ENCODE measurements at places on chromosomes 4 and X.
A peak's percentile ranks its signal among the peaks of the same experiment; 100 is the strongest.

DNA sequence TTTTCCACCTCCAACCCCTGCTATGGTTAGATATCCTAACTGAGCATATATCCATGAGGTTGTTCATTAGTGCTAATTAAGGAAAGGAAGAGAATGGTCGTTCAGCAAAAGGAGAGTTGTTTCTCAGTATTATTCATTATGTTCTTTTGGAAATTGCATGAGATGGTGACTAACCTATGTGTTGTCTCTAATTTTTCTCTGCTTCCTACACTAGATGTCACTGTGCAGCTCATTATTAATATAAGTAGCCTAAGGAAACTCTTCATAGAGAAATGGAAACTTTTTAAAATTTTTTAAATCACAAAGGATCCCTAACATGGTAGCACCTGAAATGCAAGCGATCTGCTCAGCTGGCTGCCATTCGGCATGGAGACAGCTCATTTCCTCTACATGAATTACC is 67.7 kb upstream of the FAM9A start:
- no peak for DNase-seq

GRCh38 chr4:116358633-116359222 is 726.6 kb downstream of the TRAM1L1 start:
- peak; percentile 63 for DNase-seq

- no peak for DNase-seq
Measured at GRCh38 chr4:4994312-4995097, 24.8 kb downstream of the CYTL1 start.

GRCh38 chr4:147822128-147822527 is 90.2 kb downstream of the ARHGAP10 start:
- DNase-seq, result peak; percentile 74

GRCh38 chr4:110904435-110905065 is 281.7 kb upstream of the PITX2 start:
- no peak for DNase-seq

DNA sequence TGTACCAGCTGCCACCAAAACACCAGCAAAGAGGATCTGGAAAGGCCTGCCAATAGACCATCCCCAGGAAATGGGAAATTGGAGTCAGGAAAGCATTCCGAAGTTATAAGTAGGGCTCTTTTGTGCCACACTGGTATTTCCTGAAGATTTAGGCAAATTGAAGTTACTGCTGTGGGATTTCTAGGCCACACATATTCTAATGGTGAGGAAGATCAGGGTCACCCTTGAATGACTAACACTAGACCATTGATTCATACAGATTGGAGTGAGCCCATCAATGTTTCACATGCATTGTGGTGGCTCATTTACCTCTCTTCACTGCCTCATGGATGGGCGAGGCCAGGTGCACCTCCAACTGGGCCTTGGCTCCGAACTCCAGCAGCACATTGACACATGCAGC is 22.6 kb downstream of the ASB11 start:
- DNase-seq, result no peak

DNA sequence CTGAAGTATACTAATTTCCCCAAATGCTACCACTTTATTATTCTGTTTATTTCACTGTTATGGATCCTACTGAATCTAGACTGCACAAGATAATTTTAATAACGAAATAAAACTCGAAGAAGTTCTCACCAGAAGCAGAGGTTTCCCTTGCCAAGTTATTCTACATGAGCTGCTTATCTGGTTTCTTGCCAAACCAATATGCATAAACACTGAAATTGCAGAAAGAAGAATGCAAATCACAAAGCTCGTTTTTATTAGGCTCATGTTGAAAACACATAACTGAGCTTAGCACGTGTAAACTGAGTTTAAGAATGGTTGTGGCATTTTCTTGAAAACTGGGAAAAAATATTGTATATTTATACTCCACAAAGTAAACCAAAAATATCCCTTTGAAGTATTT is 35.9 kb downstream of the GRID2 start:
- DNase-seq, result no peak

GRCh38 chrX:38654302-38654701 is 93.0 kb downstream of the TSPAN7 start:
- peak; percentile 3 for DNase-seq

GRCh38 chr4:5544762-5545161 is 163.6 kb downstream of the EVC2 start:
- DNase-seq, result no peak

- DNase-seq, result no peak
Measured at GRCh38 chr4:95288552-95288951, 260.2 kb downstream of the UNC5C start.

- DNase-seq, result no peak
Measured at GRCh38 chr4:40559585-40560465, 69.8 kb downstream of the RBM47 start.

DNA sequence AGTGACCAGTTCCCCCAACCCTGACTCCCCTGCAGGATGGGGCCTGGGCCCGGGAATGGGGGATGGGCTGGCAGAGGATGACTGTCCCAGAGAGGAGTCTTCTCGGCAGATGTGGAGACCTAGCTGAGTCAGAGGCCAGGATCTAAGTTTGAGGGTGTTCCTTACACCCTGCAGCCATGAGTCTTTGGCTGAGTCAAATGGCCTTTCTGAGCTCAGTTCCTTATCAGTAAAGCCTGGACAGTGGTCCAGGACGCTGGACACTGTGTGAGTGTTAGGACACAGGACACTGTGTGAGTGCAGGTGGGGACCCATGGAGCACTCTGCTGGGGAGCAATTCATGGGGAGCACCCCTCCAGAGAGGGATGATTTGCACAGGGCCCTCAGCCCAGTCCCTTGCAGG is 5.0 kb downstream of the IL9R start:
- no peak for DNase-seq

GRCh38 chr4:116881077-116881476 is 204.3 kb downstream of the TRAM1L1 start:
- no peak for DNase-seq

DNA sequence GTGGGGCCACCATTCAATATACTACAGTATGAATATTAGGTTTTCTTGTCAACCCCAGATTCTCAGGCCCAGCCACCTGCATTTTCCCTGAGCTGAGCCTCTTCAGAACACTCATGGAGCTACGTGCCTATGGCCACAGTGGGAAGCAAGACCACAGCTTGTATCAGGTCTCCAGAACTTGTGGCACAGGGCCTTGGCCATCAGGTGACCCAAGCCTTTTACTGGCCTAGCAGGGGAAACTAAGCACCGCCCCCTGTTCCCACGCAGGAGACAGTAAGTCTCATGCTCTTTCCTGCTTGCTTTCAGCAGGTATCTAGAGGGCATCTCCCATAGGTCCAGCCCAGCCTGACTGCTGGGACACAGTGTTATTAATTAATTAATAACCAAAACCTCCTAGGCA is 138.4 kb upstream of the MAMLD1 start:
- DNase-seq, result no peak

GRCh38 chr4:86910820-86911684 is 18.8 kb upstream of the C4orf36 start:
- DNase-seq, result no peak

DNA sequence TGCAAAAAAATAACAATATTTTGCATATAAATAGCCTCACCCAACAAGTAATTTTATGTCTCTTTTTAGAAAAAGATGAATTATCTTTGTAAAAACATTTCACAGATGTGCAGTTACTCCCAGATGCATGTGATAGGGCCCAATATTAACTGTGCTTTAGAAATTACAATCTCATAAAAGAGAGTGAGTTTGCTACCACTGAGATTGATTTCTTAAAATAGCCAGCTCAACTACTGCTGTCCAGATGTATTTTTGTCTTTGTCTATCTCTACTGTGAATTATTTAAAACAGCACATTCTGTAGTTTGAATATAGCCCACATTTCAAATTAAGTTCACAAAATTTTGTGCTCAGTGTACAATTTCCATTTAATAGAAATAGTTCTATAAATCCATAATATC is 177.0 kb upstream of the TTC29 start:
- DNase-seq, result no peak

- DNase-seq, result no peak
Measured at GRCh38 chr4:15961781-15962510, 1.0 kb downstream of the FGFBP2 start.

GRCh38 chrX:77900688-77901087 is 1.4 kb downstream of the COX7B start:
- no peak for DNase-seq

GRCh38 chr4:74344031-74344430 is 20.9 kb upstream of the EREG start:
- no peak for DNase-seq

DNA sequence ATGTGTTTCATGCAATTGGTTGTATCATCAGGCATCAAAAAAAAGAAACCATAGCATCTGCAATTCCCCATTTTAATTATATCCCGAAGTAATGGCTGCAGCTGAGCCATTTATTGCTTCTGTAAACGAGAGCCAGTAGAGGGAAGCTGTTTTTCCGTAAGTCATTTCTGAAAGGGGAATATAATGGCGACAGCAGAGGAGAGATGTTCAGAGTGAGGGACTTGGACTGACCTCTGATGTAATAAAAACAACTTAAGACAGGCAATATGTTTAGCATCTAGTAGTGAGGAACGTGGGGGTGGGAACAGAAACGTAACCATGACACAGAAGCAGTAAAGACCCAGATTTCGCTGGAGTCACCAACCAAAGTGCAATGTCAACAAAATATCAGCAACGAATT is 31.5 kb upstream of the NAA11 start:
- DNase-seq, result no peak
